ENCODE measurements at places on chromosomes 1 and 21.

- DNase-seq, result no peak
Observed at GRCh38 chr1:47777322-47777721, 219.9 kb downstream of the TRABD2B start.

GRCh38 chr1:239539812-239540211, 153.4 kb downstream of the CHRM3 start:
- DNase-seq, result no peak

DNA sequence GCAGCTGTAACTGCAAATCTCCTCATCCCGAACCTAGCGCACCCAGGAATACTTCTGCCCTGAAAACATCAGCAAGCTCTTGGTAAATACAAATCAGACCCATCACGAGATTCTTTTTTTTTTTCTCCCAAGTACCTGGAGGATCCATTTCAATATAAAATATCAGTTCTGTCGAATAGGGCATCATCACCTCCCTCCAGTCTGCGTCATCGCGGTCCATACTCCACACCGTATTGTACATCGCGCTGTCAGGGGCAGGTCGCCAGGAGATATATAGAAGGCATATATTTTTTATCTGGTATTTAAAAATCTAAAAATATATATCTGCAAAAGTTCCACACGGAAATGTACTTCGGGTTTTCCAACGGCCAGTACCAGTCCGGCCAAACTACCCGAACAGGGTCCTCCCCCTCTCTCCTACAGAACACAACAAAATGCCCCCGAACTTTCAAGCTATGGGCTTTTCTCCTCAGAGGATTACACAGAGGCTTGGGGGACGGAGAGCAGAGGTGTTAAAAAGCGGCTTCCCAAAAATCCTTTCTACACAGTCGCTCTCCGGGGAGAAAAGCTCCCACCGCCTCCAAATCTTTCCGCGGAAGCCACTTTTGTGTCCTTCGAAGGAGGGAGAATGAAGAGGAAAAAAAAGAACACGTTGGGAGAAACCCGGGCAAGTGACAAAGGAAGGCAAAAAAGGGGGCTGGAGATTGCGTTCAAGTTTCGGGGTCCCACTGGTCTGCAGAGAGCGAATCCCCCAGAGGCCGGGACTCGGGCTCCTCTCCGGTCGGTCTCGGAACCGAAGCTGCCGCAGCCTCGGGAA, 509 bp downstream of the PIK3R3 start:
- DNase-seq, result peak; percentile 66

GRCh38 chr1:29682171-29682918, 446.0 kb downstream of the PTPRU start:
- peak; percentile 13 for DNase-seq

GRCh38 chr1:112255080-112255479, 140.9 kb upstream of the CTTNBP2NL start:
- no peak for DNase-seq

DNA sequence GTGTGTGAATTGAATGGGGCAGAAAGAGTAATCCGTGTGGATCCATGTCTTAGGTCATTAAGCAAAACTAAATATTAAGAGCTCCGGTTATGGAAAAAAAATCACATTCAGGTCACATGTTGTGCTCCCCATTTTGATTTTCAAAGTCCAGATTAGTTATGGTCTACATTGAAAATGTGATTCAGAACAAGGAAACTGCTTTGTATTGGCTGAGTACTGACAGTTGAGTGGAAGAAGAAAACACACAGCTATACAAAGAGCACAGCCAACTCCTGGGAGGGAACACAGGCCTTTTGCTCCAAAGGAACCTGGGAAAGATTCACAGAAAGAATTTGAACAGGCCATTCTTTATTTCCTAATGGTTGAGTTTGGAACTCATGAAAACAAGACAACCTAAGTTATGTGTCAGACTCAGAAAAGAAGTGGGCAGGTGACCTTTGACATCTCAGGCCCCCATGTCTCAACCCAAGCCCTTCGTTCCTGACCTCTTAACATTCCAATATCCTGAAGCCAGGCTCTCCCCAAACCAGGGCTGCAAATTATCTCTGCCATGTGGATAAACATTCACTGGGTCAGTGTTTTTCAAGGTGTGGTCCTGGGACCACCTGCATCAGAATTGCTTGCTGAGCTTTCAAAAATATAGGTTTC, 159.3 kb upstream of the LMO4 start:
- DNase-seq, result no peak

DNA sequence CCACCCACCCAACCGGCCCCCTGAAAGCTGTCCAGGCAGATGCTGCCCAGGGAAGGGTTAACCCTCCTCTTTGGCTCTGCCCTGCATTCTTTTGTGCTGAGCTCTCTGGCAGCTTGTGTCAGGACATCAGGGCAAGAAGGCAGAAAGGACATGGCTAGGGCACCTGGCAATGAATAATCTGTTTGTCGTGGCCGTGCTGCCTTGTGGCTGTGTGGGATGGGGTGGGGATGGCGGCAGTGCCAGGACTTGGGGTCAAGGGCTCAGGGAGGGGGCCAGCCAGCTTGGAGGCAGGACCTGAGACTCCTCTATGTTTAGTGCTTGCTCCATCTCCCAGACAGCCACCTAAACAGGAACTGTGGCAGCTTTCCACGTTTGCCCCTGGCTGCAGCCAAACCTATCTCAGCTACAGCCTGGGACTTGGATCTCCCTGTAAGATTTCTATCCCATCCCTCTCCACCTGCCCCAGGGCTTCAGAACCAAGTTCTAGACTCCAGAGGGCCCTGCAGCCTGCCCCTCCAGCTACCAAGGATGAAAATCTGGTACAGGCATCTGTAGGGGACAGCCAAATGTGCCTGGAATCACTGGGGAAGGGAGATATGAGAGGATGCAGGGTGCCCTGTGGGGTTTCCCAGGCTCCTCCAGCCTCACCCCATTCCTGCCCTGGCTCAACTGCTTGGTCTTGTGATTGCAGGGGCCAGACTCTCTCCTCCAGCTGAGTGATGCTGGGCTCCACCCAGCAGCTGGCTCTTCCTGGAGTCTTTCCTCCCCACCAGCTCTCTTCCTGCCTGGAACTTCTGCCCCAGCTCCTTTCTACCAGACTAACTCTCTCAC, 9.6 kb upstream of the GPR37L1 start:
- DNase-seq, result no peak

DNA sequence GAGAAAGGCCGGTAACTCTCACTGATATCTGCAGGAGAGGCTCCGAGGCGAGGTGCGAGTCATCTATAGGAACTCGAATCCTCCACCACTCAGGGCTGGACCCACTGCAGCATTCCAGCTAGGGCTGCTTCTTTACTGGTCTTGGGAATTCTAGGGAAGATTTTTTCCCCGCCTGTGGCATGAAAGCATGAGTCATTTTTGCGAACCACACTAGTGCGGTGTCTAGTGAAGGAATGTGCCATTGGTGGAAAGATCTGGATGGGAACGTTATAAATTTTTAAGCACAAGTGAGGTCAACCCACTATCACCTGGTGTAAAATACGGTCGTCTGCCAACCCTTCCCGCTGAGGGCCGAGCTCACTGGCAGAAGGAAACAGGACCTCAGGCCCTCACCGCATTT, 49.7 kb downstream of the SYF2 start:
- peak; percentile 24 for DNase-seq

GRCh38 chr1:154851392-154852177, 18.5 kb downstream of the KCNN3 start:
- DNase-seq, result no peak

DNA sequence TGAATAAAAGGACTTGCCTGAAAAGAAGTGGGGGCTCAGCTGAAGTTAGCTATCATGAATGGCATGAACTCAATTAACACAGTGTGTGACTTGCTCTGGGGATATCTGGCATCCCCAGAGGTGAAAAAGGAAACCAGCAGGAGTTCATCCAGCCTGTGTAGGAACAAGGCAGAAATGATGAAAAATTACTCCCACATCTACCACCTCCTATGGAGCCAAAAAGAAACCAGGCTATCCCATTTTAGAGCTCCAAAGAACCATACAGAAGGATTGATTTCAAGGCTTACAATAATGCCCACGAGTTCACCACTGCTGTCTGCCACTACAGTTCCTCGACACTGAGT, 25.3 kb downstream of the TP53BP2 start:
- no peak for DNase-seq

GRCh38 chr1:231139125-231139649, 22.7 kb upstream of the TRIM67 start:
- no peak for DNase-seq

GRCh38 chr1:66270119-66270812, 263.7 kb upstream of the SGIP1 start:
- DNase-seq, result no peak

DNA sequence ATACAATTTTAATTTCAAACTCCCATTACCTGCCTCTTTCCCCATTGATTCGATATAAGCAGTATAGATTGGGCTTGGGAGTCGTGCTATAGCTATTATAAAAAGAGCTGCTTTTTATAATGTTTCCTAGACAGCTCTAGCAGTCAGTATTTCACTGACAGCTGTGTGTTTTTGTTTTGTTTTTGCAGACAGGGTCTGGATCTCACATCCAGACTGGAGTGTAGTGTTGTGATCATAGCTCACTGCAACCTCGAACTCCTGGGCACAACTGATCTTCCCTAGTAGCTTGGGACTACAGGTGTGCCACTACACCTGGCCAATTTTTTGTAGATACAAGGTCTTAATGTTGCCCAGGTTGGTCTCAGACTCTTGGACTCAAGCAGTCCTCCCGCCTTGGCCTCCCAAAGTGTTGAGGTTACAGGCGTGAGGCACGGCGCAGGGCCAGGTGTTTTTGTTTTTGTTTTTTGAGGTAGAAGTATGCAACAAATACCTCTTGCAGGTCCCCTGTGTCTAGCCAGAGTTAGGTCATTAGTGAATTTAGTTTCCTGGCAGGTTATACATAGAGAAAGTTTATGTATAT, 1.7 kb downstream of the NASP start:
- peak; percentile 52 for DNase-seq

DNA sequence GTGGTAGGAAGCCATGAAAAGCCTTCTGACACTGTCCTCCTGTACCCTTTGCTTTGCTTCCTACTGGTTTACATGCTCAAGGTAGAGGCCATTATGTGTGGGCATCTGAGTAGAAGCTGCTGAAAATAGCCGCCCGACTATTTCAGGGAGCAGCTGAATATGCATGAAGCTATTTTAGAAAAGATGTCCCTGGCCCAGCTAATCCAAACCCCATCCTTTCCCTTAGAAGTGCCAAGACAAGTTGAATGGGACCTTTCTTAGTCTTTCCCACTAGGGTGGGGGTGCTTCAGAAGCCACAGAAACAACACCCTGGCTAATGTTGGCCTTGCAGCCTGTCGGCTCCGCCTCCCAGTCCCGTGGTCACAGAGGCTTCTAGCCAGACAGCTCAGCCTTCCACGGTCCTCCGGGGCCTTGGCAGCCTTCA, 205.1 kb upstream of the EDN2 start:
- DNase-seq, result no peak

DNA sequence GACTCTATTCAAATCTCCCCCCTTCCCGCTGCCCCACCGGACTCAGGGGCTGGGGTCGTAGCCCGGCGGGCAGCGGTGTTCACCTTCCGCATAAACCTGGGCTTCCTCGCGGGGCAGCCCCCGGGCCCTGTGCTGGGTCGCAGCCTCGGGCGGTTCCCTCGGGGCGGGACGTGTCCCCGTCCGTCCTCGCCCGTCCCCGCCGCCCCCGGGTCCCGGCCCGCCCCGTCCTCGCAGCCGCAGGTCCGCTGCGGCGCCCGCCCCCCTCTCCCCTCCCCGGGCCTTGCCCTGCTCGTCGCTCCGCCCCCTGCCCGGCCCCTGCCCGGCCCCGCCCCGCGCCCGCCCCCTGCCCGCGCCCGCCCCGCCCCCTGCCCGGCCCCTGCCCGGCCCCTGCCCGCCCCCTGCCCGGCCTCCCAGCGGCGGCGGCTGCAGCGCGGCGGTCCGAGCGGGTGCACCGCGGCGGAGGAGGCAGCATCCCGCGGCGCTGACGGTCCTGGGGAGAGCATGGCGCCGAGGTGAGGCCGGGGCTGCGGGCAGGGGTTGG, at the start of gene COL18A1:
COL18A1 (plus strand) TSS at position 436 of the 541 bp plus-strand sequence; CDS start at position 502, 66 bp downstream.
- peak; percentile 65 for DNase-seq

GRCh38 chr1:213443415-213443814, 392.4 kb downstream of the RPS6KC1 start:
- DNase-seq, result no peak

DNA sequence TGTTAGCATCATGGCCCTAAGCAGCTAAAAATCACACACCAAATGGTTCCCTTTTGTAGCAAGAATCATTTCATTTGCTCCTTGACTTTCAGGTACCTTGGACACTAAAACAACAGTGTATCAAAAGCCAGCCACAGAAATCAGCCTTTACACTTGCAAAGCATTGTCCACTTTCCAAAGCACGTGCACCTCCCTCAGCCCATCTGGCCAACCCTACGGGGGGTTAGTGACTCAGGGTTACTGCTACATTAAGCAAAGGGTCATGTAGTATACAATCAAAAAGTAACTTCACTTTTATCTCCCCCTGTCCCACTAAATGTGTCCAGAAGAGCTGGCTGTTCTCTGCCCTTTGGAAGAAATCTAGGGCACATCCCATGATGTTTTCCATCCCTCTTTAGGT, 149.7 kb downstream of the HIVEP3 start:
- DNase-seq, result no peak

GRCh38 chr21:46191686-46192575, 7.7 kb upstream of the SPATC1L start:
- peak; percentile 45 for DNase-seq

All from activated CD8-positive, alpha-beta memory T cell treated with anti-CD3 and anti-CD28 coated beads for 24 hours (primary cell).